ENCODE measurements at places on chromosomes 3 and 15. TPM values are rescaled to one million over a fixed set of nuclear protein-coding genes. Genes with fewer than 3 reads are reported as not detected.

DNA sequence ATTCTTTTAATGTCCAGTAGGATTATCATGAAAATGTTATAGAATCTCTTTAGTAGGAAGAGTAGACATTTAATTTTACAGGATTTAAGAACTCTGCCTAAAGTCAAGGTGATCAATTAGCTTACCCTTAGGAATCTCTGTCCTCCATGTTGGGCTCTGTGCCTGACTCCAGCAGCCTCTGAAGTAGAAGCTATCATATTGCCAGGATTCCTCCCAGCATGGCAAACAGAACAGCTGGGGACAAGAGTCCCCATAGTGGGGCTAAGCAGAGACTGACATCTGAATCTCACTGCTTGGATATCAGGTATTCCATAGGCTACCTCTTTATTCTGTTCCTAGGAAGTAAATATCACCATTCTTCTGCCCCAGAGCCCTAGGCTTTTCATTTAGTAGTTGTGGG is 1.5 kb downstream of the SLC15A2 start:
- no peak for DNase-seq

DNA sequence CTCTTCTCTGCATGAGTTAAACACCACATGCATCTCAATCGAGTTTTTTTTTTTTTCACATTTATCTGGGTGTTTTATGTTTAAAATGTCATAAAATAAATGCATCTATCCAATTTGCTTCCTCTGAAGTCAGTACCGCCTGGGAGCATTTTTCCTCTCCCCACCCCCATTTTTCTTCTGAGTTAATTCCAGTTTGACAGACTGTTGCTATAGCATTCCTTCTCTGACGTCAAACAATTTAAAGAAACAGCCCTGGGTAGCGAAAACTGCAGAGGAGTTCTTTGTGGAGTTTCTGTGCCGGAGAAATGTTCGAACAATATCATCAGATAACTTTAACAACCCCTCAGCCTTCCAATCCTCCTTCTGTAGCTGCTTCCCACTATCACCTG is 900 bp upstream of the GNB4 start:
- no peak for DNase-seq

DNA sequence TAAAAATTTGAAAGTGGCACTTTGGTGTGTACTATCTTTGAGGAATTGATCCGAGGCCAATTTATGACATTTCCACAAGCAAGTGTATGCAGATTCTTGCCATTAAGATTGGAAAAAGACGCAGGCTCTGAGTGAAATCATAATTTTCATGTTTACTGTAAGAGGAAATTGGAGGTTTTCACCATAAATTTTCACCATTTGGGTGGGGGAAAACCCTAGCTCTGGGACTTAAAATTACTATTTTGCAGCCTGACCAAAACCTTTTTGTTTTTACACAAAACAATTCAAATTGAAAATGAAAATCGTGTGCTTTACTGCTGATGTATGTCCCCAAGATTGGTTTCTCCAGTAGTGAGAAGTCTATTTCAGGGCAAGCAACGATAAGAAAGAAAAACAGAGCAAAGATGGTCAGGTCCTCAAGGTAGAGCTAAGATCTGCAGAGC is 282.6 kb downstream of the FOXP1 start:
- no peak for DNase-seq

GRCh38 chr15:52281085-52282035 is 14.2 kb downstream of the MYO5C start:
- DNase-seq = no peak

DNA sequence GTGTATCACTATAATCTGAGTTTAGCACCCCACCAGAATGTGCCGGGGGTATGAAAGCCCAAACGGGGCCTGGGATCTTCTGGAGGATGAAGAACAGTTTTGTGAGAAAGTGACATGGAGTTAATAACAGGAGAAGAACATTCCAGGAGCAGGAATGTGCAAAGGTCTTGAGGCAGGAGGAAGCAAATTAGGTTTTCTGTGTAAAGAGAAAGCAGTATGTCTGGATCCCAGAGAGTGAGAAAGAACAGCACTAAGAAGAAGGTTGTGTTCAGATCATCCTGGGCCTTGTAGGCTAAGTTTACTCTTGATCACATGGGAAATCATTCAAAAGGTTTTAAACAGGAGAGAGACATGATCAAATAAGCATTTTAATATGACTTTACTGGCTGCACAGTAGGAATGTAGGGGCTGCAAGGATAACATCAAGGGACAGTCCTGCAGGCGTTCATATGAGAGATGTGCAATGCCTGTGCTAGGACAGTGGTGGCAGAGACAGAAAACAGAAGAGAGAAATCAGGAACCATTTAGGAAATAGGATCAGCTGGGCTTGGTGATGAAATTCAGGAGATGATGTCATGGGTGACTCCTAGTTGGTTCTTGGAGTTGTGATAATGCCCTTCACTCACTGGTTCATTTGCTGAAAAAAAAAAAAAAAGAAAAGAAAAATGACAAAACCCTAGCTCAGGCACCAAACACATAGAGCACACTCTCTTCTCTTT is 113.5 kb downstream of the TNIK start:
- no peak for DNase-seq

DNA sequence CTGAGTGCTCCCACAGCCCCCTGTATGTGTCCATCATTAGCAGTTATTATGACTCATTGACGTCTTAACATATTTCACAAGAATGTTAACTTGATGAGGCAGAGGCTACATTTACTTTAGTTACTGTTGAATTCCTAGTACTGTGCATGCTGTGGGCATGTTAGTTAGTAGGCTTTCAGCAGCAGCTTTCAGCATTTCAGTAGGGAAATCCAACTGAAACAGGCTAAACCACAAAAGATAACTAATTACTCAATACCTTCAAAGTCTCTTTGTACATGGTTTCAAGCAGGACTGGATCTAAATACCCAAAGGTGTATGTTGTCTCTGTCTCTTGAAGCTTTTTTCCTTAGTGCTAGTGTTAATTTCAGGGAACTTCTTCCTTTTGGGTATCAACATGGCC is 229.9 kb upstream of the SUCLG2 start:
- no peak for DNase-seq

DNA sequence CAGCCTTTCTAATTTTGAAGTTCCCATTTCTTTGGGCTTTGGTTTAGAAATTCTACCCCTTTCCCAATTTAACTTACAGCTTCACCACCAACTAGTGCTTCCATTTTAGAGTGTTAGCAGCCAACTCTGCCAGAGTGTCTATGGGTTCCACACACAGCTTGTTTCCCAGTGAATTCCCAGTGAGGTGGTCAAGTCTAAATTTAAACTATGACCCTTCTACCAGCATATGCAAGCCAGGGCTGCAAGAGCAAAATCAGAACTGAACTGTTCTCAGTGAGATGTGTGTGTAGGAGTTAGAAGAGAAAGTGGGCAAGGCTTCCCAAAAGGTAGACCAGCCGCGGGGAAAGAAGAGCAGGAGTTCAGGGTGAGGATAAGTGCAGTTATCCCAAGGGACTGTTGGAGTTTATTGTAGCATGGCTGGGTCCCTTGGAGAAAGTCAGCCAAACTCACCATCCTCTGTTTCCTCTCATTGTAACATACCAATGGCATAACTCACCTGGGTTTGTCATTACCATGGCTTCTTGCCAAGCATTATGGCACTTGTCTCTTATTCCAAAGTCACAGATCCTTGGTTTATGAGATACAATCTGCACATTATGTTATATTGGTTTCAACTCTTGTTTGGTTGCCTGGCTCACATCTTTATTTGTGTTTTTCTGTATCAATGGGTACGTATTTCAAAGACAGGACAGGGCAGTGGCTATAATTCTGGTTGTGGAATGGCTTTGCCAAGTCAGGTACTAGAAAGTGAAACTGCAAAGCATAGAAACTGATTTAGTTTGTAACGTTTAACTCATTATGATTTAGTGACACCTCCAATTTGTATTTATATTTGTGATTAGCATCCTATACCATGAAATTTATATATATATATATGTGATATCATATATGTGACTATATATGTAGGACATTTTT is 130.2 kb upstream of the UMPS start:
- DNase-seq = no peak

DNA sequence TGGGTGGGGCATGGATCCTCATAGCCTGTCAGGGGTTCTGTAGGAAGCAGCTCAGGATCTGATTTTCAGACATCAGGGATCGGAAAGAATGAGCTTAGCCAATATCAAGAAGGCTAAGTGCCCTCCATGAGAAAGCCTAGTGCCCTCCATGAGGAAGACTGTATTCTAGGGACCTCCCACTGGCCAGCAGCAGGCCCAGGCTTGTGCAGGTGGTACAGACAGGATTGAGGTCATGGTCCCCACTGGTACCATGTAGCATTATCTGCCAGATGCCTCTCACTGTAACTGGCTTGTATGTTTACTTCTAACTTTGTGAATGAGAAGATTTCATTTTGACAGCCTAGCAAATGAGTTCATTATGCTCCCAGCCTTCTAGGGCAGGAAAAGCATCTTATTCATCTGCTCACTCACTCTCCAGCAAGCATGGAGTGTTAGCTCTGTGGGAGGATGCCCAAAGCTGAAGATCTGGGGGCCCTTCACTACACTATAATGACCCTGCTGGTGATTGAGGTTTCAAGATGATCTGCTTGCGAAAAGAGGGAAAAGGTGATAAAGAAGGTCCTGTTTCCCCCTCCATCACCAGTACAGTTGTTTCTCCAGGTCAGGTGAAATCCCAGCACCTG is 7.5 kb downstream of the EPHB1 start:
- DNase-seq = no peak

DNA sequence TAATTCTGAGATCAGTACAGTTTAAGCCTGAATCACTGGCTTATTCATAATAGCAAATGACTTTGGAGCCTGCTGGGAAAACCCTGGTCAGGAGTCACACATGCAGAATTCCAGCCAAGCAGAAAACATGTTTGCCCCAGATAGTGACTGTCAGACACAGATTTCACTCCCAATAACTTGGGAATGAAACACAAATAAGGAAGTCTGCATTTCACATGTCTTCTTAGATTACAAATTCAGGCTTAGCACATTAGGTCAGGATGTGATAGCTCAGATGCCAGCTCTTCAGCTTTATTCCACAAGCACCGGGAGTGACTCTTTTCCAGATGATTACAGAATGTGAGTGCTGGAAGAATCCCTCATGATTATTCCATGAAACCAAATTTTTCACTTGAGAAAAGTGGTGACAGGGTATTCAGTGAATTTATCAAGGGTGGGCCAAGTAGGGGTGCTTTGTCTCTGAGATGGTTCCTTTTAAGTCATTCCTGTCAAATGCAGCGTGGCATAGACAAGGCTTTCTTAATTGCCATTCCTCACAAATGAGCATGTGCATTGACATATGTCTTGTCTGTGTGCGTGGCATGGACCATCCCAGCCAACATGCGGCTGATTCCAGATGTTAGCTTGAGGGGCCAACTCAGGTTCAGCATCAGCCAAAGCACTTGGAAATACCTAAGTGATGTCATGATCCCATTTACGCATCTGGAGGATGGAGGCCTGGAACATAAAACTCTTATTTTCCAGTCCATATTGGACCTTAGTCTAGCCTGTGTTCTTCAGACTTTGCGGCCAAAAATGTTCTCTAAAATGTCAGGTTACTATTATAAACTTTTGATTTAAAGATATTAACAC is 191.0 kb downstream of the EPHB1 start:
- no peak for DNase-seq

DNA sequence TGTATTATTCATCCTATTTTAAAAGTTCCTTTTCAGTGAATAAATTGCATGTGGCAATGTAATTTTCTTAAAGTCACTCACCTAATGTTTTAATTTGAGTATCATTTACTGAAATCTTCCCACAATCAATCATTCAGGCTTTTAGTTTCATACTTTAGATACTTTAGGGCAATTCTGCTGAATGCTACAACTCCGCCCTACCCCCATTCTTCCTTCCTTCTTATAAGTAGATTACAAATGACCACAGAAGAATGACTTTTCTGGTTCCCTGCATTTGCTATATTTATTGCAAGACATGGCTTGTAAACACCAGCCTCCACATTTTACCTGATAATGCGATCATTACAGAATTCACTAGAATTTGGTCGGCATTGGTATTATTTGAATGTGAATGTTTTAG is 1061.9 kb downstream of the FHIT start:
- no peak for DNase-seq

- DNase-seq = no peak
Measured at GRCh38 chr3:123859177-123859576, 25.0 kb downstream of the MYLK start.

GRCh38 chr15:93028111-93028631 is 60.8 kb downstream of the RGMA start:
- no peak for DNase-seq

GRCh38 chr15:47504624-47505256 is 212.6 kb upstream of the SEMA6D start:
- no peak for DNase-seq

DNA sequence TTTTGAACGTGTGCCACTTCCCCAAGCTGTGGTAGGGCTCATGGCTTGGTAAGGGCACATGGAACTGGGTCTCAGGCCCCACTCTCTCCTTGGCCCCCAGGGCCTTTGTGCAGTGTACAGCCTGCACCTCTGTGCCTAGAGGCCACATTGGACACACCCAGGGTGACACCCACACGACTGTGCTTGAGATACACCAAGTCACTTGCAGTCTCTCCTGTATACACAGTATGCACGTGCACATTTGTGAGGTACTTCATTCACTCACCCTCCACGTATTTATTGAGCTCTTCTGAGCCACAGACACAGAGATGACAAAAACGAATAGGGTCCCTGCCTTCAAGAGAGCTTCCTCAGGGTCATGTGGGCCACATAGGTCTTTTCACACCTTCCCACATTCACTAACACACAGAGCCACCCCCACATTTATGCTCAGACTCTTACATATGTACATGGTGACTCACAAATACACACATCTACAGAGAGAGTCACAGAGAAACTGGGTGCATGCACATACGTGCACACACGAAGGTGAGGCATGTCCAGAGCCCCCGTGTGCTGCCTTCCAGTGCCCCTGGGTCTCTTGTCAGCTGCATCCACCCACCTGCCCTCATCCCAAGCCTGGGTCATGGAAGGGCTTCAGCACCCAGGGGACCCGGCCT is 9.8 kb upstream of the TMEM115 start:
- no peak for DNase-seq

DNA sequence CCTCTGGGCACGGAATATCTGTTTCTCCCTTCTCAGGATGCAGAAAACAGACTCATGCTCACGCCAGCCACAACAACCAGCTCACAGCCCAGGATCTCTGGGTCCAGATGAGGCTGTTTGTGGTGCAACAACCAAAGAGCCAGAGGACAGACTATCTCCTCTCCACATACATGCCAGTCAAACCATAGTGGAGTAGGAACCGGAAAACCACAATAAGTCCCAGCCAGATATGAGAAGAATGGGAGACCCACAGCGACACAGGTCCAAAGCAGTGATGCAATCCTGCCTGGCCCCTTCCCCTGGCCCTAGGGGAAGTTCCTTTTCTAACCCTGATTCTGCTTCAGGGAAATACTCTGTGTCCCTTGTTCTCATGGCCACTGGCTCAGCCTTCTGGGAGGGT is 27.6 kb downstream of the MEX3B start:
- no peak for DNase-seq

The CPNE9 gene
- not detected for total RNA-seq

The ELL3 gene
- 2.4 TPM for total RNA-seq

The TMEM207 gene
- not detected for total RNA-seq

The SLC2A2 gene
- total RNA-seq = not detected

The AP3B2 gene
- total RNA-seq = 0.30 TPM

The COL6A5 gene
- total RNA-seq = not detected

The MITF gene
- 0.06 TPM for total RNA-seq

All from activated naive CD8-positive, alpha-beta T cell treated with anti-CD3 and anti-CD28 coated beads for 36 hours (primary cell).